ENCODE measurements at places on chromosomes 3 and 15.
A peak's percentile ranks its signal among the peaks of the same experiment; 100 is the strongest.

- DNase-seq: no peak
Measured at GRCh38 chr15:39031596-39031995, 467.0 kb upstream of the RASGRP1 start.

DNA sequence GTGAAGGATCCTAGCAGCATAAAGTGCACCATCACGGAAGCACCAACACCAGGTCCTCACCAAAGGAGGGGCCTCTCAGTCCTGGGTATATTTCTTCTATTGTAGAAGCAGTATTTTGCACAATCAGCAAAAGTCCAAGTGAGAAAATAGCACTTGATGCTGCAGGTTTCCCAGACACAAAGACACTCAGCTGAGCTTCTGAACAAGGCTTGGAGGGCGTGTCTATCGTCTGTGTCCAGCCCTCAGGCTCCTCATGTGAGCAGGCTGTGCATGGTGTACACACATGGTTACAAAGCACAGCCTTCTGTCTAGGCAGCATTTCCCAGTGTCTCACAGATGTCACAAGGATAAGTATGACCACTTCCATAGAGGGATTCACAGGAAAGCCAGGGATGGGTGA is 98.3 kb upstream of the SPATA12 start:
- no peak for DNase-seq

- DNase-seq: no peak
Measured at GRCh38 chr3:184338511-184338945, 1.1 kb downstream of the FAM131A start.

DNA sequence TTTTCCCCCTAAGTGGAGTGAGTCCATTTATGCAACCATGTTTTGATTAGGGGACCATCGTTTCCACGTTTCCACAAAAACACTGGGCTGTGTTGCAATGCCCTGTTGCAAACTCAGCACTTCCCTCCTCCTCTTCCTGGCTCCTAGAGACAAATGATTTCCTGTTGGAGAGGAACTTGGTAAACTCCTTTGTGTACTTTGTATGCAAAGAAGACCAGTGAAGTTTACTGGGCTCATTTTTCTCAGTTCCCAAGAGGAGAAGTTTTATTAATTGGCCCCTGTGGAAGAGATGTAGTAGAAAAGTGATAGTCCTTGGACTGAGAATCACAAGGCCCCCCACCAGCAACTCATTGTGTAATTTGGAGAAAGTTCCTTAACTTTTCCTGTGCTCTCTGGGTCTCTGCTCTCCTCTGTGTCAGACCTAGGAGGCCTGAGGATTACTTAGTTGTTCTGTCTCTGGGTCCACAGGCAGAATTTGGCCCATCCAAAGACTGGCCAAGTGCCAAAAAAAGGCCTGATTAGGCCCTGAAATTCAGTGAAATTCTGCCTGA is 95.0 kb downstream of the ATG7 start:
- no peak for DNase-seq

DNA sequence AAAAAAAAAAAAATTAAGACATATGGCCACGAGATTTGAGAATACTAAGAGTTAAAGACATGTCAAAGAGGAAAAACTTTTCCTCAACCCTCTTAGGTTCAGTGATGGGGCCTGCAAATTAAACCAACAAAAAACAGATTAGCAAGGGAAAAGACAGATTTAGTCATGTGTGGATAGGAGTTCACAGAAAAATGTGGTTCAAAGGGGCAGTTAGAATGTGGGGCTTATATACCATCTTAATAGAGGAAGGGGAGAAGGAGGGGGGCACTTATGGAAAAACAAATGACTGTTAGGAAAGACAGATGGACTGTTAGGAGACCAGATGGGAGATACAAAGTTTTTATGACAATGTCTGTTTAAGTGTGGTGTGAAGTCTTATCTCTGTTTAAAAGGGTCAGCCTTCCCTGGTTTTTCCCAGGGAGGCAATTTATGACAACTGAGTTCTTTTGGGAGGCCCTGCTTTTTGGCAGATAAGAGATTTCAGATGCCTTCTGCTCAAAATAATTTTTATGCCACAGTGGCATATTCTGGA is 68.7 kb upstream of the FURIN start:
- no peak for DNase-seq

GRCh38 chr3:99774467-99774866 is 43.2 kb upstream of the CMSS1 start:
- no peak for DNase-seq

DNA sequence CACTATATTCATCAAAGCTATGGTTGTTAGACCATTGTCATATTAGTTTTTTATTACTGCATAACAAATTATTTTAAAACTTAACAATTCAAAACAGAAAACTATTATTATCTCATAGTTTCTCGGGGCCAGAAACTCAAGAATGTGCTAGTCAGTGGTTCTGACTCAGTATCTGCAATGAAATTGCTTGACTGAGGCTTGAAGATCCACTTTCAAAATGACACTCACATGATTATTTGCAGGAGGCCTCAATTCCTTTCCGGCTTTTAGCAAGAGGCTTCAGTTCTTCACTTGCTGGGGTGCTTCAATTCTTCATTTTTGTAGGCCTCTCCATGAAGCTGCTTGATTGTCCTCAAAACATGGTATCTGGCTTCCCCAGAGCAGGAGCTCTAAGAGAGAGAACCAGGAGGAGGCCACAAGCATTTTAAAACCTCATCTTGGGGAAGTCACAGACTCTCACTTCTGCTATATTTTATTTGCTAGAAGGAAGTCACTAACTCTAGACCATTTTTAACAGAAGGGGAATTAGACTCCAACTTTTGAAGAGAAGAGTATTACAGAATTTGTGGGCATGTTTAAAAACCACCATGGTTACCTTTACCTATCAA is 383.7 kb downstream of the MFSD1 start:
- DNase-seq: no peak

GRCh38 chr3:127092776-127093175 is 100.2 kb upstream of the PRR23E start:
- no peak for DNase-seq

DNA sequence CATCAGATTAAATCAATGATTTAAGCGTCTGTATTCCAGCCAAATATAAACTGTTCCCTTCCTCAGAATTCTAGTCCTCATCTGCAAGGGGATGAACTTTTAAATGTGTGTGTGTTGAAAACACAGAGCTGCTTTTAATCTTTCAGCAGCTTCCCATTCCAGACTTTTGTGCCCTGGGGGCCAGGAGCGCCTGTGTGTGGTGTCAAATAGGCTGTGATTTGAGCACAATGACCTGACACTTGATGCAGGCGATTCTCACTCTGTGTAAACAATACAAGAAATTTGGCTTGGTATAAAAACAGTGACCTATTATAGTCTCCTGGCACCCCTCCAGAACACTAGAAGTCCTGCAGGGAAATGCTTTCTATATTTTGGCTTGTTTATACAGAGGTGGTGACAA is 274.6 kb upstream of the ROPN1 start:
- no peak for DNase-seq

DNA sequence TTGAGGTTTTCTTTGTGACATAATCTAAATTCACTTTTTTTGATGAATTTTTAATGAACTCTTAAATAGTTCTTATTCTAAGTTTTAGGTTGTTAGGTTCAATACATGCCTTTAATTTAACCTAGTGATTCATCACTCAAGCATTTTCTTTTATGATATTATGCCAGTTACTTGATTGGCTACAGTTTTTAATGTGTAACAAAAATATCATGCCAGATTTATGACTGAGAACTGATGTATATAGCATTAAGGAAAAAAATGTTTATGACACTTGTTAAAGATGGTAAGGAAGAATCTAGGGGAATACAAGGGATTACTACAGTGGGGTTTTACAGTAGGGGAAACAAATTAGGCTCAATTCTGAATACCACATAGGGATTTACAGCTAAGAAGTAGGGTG is 103.1 kb downstream of the VGLL3 start:
- DNase-seq: no peak

GRCh38 chr3:19506171-19506570 is 357.9 kb downstream of the KCNH8 start:
- no peak for DNase-seq

DNA sequence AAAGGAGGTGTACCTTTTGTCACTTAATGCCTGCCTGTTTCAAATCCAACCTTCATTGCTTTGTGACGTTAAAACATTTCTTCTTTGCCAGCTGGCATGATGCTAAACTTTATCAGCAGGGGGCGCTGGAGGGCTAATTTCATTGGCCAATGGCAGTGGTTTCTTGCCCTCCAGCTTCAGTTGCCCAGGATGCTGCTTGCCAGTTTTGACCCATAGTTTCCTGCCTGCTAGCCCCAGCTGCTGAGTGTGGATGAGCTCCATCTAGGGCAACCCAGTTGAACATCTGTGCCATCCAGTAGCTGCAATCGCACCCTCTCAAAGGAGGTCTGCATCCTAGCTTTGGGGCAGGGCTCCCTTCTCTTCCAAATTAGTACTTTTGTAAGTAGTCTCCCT is 22.1 kb downstream of the ACKR2 start:
- DNase-seq: peak; percentile 42

DNA sequence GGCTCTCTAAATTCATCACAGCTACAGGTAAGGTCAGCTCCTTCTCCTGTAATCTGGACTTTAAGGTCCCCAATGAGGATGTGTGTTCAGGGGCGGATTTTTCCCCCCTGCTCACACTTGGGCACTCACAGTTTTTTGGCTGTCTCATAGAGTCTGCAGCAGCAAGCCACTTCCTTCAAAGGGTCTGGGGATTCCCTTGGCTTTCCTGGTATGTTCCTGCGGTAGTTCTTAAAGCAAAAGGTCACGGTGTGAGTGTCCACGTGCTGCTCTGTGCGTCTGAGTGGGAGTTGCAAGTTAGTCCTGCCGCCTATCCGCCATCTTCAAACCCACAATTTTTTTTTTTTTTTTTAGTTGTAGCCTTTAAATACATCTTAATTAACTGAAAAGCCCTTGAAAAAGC is 15.4 kb upstream of the CFAP20DC start:
- no peak for DNase-seq

DNA sequence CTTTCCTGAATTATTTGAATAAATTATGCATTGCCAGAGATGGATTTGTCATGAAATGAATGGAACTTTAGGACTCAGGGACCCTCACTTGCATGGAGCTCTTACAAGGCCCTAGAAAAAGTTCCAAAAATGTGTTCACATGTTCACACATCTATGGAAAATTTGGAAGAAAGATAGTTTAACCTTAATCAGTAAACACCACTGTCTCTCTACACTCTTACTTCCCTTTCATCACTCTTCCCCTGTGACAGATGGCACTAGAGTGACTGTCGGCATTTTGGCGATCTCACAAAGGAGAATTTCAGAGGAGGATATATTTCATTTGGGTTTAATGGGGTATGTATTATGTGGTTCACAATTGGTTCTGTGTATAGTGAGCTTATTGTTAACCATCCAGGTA is 600.8 kb downstream of the IGSF11 start:
- DNase-seq: no peak

DNA sequence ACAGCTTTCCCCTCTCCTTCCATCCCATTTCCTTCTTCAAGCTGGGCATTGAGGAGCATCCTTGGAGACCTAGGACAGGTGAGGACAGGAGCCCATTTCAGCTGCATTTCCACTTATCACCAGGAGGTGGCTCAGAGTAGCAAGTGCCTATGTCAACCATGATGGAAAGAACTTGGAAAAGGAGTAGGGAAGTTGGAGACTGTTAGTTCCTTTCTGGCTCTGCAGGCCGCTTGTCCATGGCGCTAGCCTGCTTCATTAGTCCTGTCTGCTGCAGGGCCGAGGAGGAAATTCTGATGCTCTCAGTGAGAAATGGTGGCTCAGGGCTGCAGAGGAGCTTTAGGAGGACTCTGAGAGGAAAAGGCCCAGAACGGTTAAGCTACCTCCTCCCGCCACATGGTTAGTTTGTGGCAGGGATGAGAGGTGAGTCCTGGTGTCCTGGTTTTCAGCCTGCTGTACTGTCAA is 7.0 kb upstream of the CD276 start:
- DNase-seq: peak; percentile 25

GRCh38 chr15:53129121-53129904 is 339.2 kb upstream of the ONECUT1 start:
- no peak for DNase-seq

DNA sequence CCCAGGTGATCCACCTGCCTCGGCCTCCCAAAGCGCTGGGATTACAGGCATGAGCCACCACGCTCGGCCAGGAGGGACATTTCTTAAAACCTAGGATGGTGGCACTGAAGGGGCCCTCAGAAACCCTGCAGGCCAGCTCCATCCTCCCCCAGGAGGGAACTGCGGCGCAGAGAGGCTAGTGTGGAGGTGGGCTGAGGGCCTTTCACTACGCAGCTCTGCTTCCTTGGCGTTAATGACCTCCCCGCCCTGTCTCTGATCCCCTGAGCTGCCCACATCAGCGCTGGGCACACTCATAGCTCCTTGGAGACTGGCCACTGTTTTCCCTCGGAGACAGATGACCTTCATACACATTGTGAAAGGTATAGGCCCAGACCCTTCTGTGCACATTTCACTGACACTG is 46.2 kb upstream of the MAGEF1 start:
- DNase-seq: no peak

- DNase-seq: no peak
Measured at GRCh38 chr3:23474580-23475357, 271.6 kb downstream of the UBE2E2 start.

- no peak for DNase-seq
Measured at GRCh38 chr15:23038726-23039142, 635 bp downstream of the TUBGCP5 start.

DNA sequence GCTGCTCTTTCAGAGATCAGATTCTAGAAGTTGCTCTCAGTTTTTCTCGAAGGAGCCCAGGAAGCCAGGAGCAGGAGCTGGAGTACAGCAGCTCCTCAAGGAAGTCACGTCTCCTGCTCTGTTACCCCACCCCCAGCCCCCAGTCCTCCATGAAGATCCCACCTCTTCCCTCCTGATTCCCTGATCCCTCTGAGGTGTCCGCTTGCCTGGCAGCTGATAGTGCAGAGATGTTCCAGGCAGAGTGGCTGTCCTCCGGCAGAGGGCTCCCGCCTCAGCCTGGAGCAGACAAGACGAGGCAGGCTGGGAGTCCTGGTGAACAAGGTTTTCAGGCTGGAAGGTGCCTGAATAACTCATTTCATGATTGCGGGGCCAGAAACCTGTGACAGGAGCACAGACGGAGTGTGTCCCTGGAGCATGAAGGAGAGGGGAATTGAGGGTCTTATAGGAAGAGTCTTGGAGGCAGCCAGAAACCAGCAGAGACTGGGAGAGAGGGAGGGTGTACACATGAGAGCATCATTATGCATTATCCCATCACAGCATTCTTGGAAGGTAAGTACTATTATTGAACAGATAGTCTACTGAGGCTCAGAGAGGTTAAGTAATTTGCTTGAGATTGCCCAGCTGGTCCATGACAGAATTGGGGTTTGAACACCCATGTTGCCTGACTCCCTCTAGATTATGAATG is 1.2 kb downstream of the HRH1 start:
- DNase-seq: no peak

- no peak for DNase-seq
Measured at GRCh38 chr3:156655819-156656550, 18.4 kb upstream of the TIPARP start.

- no peak for DNase-seq
Measured at GRCh38 chr3:76308541-76308940, 523.2 kb upstream of the ZNF717 start.

DNA sequence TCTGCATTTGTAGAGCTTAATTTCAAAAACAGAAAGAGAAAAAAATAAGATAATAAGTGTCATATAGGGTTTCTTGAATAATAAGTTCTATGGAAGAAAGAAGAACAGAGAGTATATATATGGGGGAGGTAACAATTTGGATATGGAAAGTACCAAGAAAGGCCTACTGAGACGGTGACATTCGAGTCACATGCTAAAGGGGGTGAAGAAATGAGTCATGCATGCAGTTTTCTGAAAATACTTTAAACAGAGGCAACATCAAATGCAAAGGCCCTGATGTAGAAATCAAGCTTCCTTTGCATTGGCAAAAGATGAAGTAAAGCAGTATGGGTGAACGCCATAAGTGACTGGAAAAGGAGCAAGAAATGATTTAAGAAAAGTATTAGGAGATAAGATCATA is 371.6 kb upstream of the ZNF385D start:
- no peak for DNase-seq

- DNase-seq: no peak
Measured at GRCh38 chr3:51932471-51933370, 9.0 kb downstream of the RRP9 start.
